Stimulated activated CD4-positive, alpha-beta T cell treated with anti-CD3 and anti-CD28 coated beads, Interleukin-1b, Interleukin-23, amount 100 ng/mL, for 1 hour (primary cell): ENCODE measurements at places on chromosomes 4 and X.

DNA sequence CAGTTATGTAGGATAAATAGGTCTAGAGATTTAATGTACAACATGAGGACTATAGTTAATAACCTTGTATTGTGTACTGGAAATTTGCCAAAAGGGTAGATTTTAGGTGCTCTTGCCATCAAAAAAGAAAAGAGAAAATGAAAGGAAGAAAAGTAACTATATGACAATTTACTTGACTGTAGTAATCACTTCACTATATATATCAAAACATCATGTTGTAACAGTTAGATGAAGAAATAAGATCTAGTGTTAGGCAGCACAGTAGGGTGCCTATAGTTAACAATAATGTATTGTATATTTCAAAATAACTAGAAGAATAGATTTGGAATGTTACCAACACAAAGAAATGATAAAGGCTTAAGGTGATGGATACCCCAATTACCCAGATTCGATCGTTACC, 35.9 kb upstream of the AP1S2 start:
- DNase-seq = no peak

GRCh38 chr4:14309431-14309830, 681.9 kb upstream of the BOD1L1 start:
- DNase-seq = no peak

DNA sequence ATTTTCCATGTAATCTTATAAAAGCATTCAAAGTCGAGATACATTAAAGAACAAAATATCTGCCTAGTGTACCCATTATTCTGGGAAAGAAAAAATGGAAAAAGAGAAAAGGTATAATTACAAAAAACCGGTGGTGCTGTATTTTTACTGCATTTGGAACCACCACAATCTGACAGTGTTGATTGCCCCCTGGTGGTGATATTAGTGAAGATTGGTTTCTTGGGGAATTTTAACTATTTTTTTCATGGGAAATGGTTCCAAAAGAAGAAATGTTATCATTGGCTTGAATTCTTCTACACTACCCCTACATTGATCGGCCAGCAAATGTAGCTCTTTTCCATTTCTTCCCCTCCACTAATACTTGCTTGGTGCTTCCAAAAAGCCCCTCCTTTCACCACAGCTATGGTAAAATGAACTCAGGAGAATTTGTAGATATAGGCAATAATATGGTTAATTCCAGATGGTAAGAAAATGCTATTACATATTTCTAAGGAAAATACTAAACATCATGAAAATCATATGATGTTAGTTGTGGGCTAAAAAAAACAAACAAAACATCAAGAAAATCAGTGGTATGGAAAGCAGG, 50.0 kb downstream of the COX18 start:
- no peak for DNase-seq

GRCh38 chr4:89298155-89298554, 9.4 kb downstream of the GPRIN3 start:
- no peak for DNase-seq

DNA sequence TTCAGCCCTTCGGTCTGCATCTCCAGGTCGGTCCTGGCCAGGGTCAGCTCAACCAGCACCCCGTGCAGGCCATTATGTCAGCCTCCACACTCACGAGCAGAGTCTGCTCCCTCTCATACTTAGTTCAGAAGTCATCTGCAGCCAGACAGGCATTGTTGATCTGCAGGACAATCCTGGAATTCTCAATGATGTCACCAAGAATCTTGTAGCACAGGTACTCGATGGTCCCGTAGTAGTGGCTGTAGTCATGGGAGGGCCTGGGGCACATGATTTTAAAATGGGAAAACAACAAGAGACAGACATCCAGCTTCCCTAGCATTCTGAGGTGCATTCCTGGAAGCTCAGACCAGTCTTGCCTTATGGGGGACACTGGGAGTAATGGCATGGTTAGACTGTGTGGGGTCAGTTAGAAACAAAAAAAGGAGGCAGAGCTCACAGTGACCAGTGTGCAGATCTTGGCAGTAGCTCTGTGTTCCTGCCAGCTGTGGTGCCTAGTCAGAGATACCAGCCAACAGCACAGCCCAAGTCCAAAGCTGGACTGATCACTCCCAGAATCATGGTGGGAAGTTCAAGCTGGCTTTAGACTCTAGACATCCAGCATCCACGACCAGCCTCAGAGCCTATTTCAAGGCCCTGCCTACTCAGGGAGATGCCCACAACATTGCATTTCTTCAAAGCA, 31.9 kb downstream of the LRIT3 start:
- DNase-seq = no peak

GRCh38 chr4:176259330-176260090, 9.5 kb downstream of the ASB5 start:
- no peak for DNase-seq

DNA sequence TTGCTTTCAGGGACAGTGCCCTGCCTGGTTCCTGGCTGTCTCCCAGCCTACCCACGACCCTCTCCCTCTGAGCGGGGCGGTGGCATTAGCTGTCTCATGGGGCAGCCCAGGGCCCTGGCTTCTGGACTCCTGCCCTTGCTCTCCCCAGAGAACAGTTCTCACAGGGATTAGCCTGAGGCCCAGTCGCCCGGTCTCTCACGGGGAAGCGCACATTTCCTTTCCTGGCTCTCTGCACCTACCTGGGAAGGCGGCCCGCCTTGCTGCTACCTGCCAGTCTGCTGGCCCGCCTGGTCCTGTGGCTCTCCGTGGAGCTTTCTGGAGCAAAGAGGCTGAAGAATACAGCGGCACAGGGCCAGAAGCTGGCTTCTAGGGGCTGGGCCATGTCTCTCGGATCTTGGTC, 128.4 kb downstream of the FHDC1 start:
- no peak for DNase-seq

GRCh38 chrX:129347291-129347690, 176.0 kb downstream of the SMARCA1 start:
- DNase-seq = no peak

- no peak for DNase-seq
These were observed 17.3 kb downstream of the PGAM4 start for GRCh38 chrX:77952173-77952572.

GRCh38 chrX:68686097-68686977, 38.9 kb downstream of the STARD8 start:
- no peak for DNase-seq

DNA sequence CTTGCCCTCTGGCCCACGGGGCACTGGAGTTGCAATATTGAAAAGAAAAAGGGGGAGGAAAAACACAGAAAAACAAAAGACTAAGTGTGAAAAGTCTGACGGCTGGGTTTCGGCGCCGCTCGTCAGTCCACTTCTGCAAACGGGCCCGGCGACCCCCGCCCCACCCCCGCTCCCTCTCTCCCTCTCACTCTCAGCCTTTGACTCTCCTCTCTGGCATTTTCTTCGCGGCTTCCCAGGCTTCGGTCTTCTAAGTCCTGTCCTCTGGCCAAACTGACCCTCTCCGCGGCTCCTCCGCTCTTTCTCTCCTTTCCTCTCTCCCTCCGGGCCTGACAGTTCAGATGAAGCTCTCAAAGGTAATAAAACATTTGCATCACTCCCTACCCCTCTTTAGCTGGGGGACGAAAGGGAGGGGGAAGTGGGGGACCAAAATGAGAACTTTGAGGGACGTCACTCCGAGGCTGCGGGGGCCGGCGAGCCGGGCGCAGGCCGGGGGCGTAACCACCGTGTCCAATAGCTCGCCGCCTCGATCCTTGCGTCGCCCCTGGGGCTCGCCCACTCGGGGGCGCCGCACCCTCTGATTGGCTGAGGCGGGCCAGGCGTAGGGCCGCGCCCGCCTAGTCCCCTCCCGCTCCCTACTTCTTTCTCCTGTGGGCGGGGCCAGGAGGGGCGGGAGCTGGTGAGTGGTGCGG, at the start of gene NKX6-1:
Gene NKX6-1, minus strand, starts transcription at position 358 of the 689 bp plus-strand sequence. CDS start 1,064 bp downstream, outside the sequence.
- DNase-seq = no peak

- DNase-seq = no peak
These were observed 161.7 kb downstream of the AFAP1 start for GRCh38 chr4:7777871-7778509.

GRCh38 chr4:115076691-115077090, 36.7 kb downstream of the NDST4 start:
- DNase-seq = no peak

DNA sequence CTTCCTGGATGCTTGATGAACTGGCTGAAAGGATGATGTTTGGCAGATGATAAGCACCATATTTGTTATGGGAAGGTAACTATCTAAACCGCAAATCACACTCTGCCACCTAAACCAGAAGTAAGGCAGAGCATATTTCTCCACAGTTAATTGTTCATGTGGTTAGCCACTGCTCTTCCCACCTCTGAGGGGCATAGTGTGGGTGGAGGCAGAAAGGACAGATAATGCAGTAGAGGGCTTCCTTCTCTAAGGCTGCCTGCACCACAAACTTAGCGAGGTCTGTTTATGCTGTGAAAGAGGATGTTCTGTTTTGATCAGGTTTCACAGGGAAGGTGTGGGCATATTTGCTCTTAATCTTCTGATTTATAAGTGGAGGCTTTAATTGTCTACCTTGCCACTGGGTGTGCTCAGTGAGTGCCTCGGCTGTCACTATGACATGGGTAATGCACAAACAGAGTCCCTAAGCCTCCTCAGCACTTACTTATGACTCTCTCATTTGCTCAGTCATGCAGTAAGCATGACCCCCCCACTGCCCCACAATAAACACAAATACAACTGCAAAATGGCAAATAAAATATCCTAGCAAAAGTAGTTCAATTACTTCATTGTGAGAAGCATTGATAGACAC, 401.0 kb downstream of the TMA16 start:
- no peak for DNase-seq

- DNase-seq = no peak
These were observed 19.4 kb downstream of the MTM1 start for GRCh38 chrX:150587585-150588503.
